Epithelial cell of proximal tubule (primary cell): ENCODE measurements at places on chromosomes 3 and 15.

- no peak for DNase-seq
Observed at GRCh38 chr3:16928386-16929132, 43.8 kb downstream of the PLCL2 start.

DNA sequence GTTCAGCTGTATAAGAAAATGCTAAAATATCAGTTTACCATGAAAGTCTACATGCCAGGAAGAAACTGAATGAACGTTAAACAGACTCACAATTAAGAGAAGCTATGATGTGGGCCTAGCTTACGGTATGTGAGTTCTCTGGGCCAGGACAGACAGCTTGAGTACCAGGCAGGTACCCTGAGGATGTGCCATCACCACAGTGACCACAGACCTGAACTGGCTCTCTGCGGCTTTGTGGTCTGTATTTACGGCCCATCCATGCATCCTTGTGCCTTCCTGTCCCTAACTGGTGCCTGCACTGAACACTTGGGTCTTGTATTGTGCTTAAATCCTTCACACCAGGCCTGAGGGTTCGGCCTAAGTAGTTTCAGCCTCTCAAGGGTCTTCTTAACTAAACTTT is 467.5 kb upstream of the PPP2R3A start:
- no peak for DNase-seq

DNA sequence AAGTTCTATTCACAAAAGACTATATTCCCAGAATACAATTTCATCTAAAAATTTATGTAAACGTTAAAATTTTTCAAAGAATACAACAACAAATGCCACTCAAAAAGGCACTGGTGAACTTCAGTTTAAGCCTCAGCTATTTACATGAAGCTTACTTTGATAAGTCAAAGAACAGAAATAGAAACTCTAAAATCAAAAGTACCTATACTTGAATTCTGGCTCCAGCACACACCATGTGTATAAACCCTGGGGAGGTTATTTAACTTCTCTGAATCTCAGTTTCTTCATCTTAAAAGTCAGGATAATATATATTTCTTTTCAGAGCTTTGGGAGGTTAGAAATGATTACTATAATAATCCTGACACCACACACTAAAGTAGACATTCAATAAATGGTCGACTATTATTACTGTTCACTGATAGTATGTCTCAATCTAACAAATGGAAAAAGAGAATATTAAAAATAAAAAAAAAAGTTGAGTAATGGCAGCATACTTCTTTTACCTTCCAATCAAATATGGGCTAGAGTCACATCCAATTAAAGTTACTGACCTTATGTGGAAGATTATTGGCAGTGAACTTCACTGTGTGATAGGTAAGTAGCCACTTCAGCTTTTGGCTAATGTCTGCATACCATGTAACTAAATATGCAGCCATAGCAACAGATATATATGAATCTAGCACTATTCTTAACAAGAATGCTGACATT is 248.4 kb downstream of the ISL2 start:
- no peak for DNase-seq

- DNase-seq = no peak
Observed at GRCh38 chr15:70539912-70540530, 223.3 kb downstream of the UACA start.

GRCh38 chr3:29481969-29482767 is 201.3 kb downstream of the RBMS3 start:
- no peak for DNase-seq

DNA sequence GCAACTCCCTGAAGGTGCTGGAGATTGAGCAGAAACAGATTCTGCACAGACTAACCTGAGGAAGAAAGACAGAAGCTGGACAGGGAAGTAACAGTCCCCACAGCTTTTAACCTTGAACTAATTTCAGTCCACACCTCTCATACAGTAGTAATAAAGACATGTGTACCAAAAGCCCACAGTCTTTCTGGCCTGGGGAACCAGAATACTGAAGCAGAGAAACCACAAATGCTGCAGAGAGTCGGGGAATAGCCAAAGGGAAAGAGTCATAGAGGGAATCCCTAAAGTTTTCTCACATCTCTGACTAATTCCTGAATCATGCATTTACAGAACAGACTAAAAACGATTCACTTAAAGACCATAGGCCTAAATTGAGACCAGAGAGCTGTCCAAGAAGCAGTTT is 503.4 kb upstream of the NECTIN3 start:
- DNase-seq = peak; percentile 54

- DNase-seq = no peak
Observed at GRCh38 chr3:172476347-172476746, 28.1 kb upstream of the GHSR start.

DNA sequence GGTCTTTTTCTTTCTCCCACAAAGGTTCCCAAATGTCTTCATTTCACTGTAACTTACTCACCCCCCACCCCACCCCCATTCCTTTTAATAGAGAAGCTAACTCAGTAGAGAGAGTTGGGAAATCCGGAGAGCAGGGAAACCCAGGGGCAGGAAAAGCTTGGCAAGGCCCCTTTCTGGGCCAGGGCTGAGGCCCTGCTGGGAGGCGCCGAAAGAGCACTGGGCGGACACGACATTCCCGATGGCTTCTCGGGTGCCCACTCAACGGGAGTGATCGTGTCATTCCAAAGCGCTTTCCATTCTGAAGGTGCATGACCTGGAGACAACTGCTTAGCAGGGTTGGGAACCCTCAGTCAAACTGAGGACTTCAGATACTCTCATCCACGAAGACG is 1.6 kb upstream of the DALRD3 start:
- no peak for DNase-seq

- DNase-seq = no peak
Observed at GRCh38 chr3:124671106-124671505, 59.1 kb upstream of the UMPS start.

DNA sequence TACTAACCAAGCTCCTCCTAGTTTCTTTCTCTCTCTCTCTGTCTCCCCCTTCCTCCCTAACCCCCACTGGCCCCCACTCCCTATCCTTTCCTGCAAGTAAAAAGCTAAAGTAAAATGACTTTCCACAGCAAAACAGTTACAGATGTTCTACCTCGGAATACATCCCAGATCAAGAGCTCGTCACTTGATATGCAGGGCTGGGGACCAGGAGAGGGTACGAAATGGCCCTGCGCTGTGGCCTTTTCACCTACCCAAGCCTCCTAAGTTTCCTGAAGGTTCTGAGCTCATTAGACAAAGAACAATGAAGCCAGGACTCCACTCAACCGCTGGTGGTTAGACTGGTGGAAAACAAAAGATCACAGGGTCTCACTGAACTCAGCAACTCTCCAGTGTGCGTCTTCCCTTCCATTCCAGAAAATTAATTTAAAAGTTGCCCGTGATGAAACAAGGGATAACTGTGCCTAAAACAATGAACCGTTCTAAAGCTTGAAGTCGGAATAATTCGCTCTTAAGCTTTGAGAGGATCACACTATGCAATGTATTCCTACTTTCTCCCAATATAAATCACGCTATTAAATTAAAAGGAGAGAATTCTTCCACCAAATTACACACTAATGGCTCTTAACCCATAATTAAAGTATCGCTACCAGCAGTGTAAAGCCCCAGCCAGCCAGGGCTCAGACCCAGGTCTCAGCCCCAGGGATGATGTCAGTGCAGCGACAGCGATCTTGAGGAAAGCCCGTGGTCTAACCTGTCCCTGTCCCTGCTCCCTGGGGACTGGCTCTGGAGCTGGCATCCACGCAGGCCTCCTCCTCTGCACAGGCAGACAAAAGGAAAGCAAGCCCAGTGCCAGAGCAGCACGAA is 5.0 kb downstream of the VGLL4 start:
- no peak for DNase-seq

- DNase-seq = no peak
Observed at GRCh38 chr3:55264919-55265318, 222.2 kb downstream of the WNT5A start.

DNA sequence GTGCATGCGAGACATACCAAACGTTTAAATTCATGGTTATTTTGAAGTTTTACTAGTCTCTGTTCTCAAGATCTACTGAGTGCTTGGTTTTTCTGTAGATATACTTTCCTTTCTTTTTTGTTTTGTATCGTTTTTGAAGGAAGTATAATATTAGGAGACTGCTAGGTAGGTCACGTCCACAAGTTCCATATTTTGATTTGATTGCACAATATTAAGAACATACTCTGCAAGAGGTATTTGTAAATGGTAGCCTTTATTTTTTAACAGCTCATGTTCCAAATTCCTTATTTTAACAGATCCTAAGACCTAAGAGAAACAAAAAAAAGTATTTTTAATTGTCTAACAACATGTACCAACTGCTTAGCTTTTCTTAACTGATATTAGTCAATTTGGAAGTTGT is 156.7 kb downstream of the SERPINI1 start:
- no peak for DNase-seq

- DNase-seq = no peak
Observed at GRCh38 chr15:79366691-79367090, 55.8 kb downstream of the TMED3 start.

GRCh38 chr3:193677734-193678133 is 84.7 kb downstream of the OPA1 start:
- no peak for DNase-seq

- no peak for DNase-seq
Observed at GRCh38 chr3:30551266-30551665, 55.1 kb upstream of the TGFBR2 start.

GRCh38 chr15:79381593-79381992 is 50.5 kb upstream of the MINAR1 start:
- DNase-seq = no peak

DNA sequence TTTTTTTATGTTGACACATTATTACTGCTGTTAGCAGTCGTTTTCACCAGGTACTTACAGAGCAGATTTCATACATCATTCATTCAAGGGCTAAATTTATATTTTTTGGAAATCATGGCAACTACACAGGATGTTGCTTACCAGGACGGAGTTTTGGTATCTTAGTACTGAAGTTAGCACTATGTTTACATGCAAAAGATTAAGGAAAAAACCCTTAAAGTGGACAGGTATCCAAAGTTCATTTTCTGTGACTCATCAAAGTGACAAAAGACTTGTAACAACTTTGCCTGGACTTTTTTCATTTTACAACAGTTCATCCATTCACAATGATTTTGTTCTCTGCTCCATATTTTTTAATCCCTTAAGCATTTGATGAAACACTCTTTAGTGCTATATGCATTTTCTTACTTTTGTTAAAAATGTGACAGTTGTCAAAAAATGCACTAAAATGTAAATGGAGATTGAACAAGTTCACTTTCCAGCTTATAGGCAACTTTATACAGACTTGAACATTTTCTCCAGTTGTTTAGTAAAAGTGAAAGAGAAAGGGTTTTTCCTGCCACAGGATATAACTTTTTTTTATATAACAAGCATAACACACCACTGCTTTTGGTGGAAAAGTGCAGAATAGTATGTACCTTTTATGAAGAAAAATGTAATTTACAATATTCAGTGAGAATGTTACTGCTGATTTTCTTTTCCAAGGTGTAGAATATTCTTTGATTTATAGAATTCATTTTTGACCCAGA is 104.1 kb downstream of the STT3B start:
- DNase-seq = no peak

DNA sequence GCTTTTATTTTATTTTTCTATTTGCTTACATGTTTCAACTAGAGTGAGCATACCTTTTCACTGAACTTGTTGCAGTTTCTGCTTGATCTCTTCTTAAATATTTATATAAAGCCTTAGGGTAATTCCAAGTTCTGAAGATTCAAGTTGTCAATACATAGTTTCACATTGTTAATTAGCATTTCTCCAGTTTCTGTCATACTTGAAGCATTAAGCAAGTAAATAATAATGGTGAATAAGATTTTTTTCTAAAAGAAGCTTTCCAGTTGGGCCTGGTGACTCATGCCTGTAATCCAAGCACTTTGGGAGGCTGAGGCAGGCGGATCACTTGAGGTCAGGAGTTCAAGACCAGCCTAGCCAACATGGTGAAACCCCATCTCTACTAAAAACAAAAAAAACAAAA is 53.9 kb downstream of the CALML4 start:
- no peak for DNase-seq

DNA sequence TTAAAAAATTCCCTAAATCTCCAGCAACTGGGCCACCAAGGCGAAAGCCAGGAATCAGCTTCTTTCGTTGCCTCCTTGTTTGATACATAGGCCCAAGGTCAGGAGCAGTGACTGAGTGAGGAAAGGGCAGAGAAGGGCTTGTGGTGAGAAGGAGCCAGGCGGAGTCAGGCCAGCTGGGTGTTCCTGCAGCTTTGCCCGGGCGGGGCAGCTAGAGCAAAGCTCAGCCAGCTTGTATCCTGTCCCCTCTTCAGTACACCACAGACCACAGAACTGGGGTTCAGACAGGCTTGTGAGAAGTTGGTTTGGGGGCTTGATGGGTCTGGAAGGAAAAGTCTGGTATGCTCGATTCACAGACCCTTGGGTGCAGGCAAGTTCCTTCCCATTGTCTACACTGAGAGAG is 52.6 kb downstream of the CCK start:
- no peak for DNase-seq

- DNase-seq = no peak
Observed at GRCh38 chr15:81007428-81008064, 6.8 kb downstream of the TLNRD1 start.

DNA sequence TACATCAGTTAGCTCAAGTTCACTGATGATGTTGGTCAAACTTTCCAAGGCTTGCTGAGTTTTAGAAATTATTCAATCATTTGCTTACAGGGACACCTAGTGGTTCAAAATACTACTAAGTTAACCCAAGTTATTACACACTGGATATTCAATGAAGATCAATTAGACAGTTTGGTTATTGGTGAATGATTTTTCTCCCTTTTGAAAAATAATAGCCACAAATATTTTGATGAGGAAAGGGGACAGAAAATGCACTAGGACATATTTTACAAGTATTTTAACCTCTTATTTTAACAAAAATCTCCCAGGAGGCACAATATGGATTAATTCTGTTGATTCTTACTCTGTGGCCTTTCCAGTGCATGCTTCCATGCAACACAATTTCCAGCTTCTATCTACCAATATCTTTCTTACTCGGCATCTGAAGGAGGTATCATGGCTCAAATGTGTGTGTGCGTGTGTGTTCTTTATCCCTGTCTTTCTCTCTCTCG is 20.1 kb upstream of the GOLGA6L2 start:
- DNase-seq = peak; percentile 15

DNA sequence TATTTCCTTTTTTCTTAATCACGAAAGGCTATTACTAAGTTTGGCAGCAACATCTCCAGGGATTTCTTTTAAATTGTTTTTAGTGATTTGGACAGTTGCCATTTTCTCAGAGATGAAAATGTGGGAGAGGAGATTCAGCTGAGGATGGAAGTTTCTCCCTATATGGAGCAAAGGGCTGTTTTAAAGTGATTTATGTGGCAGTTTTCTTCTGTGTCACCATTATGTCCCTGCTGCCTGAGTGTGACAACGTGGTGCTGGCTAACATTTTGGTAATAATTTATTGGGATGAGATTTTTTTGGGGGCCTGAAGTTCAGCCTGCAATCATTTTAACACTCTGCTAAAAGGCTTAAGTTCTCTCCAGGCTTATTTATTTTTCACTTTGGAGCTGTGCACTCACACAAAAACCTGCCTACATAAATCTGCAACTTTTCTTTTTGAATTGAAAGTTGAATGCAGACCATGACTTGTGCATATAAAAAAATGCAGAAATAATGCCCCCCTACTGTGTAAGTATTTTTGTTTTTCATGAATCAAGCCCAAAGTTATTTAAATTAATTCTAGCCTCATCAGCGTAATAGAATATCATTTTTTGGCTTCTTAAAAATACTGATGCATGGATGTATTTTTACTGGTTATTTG is 210.9 kb downstream of the ZIC1 start:
- no peak for DNase-seq

- no peak for DNase-seq
Observed at GRCh38 chr3:37660782-37661181, 200.9 kb upstream of the CTDSPL start.

GRCh38 chr3:12342151-12342550 is 53.3 kb downstream of the PPARG start:
- DNase-seq = no peak
